Omental fat pad (tissue), 4 donors: ENCODE measurements at places on chromosomes 12 and 14. TPM values are rescaled to one million over a fixed set of nuclear protein-coding genes. Genes with fewer than 3 reads are reported as not detected.

CLEC2A gene
- not detected for total RNA-seq

SMCO2 gene
- not detected for total RNA-seq

CMA1 gene
- total RNA-seq = not detected

PTHLH gene
- not detected for total RNA-seq

NFE2 gene
- total RNA-seq = 16.9 TPM

PROX2 gene
- not detected for total RNA-seq

EFS gene
- total RNA-seq = 7.0 TPM

LUM gene
- 335 TPM for total RNA-seq

MEG3 gene
- total RNA-seq = 121 TPM

GOLT1B gene
- 27.1 TPM for total RNA-seq

KRT4 gene
- total RNA-seq = not detected

DCN gene
- total RNA-seq = 2,199 TPM

EGLN3 gene
- total RNA-seq = 4.8 TPM

AMIGO2 gene
- 5.8 TPM for total RNA-seq

CIROP gene
- total RNA-seq = not detected

KERA gene
- total RNA-seq = not detected

EIF5 gene
- total RNA-seq = 157 TPM

INSM2 gene
- 0.13 TPM for total RNA-seq

GPR84 gene
- 1.0 TPM for total RNA-seq

PGF gene
- total RNA-seq = 9.5 TPM

MMP19 gene
- 283 TPM for total RNA-seq

CDKL1 gene
- 35.3 TPM for total RNA-seq

TAS2R10 gene
- total RNA-seq = 0.88 TPM

ARHGAP9 gene
- total RNA-seq = 13.8 TPM

YBX3 gene
- 358 TPM for total RNA-seq

KCNA1 gene
- total RNA-seq = 0.44 TPM

KCNC2 gene
- not detected for total RNA-seq

ASIC1 gene
- total RNA-seq = 1.8 TPM

SRRM4 gene
- not detected for total RNA-seq

PTCSC3 gene
- not detected for total RNA-seq

MANSC4 gene
- not detected for total RNA-seq

MAP3K9 gene
- total RNA-seq = 0.32 TPM

SMARCC2 gene
- total RNA-seq = 80.3 TPM

HOXC5 gene
- total RNA-seq = 0.50 TPM

DLK1 gene
- total RNA-seq = not detected

LGR5 gene
- total RNA-seq = not detected

PUS1 gene
- total RNA-seq = 19.6 TPM

TBC1D30 gene
- 20.9 TPM for total RNA-seq

CIDEB gene
- 12.2 TPM for total RNA-seq

CD163 gene
- total RNA-seq = 827 TPM

SLC39A5 gene
- not detected for total RNA-seq

NR4A1 gene
- 439 TPM for total RNA-seq

FAM90A1 gene
- not detected for total RNA-seq

ZFHX2 gene
- 0.74 TPM for total RNA-seq

PIWIL1 gene
- not detected for total RNA-seq
